Activated CD8-positive, alpha-beta memory T cell treated with anti-CD3 and anti-CD28 coated beads, Interleukin-2, amount 10 ng/mL, durations not matched to agents 7 days and 5 days (primary cell): ENCODE measurements at places on chromosomes 4 and X. TPM values are rescaled to one million over a fixed set of nuclear protein-coding genes. Genes with fewer than 3 reads are reported as not detected.

SRPK3 gene
- total RNA-seq: not detected

NXF2 gene
- total RNA-seq: not detected

- no peak overlapping the region for H3K27ac ChIP-seq
- H3K36me3 ChIP-seq: no peaks in the 10 kb centered on the region
- peaks cover 34% of the 10 kb centered on the region for H3K4me1 ChIP-seq
- H3K27me3 ChIP-seq: no peaks in the 10 kb centered on the region
- no peak overlapping the region for H3K4me3 ChIP-seq
Measured at GRCh38 chrX:53284684-53285447, 3.5 kb upstream of the IQSEC2 start.

DNA sequence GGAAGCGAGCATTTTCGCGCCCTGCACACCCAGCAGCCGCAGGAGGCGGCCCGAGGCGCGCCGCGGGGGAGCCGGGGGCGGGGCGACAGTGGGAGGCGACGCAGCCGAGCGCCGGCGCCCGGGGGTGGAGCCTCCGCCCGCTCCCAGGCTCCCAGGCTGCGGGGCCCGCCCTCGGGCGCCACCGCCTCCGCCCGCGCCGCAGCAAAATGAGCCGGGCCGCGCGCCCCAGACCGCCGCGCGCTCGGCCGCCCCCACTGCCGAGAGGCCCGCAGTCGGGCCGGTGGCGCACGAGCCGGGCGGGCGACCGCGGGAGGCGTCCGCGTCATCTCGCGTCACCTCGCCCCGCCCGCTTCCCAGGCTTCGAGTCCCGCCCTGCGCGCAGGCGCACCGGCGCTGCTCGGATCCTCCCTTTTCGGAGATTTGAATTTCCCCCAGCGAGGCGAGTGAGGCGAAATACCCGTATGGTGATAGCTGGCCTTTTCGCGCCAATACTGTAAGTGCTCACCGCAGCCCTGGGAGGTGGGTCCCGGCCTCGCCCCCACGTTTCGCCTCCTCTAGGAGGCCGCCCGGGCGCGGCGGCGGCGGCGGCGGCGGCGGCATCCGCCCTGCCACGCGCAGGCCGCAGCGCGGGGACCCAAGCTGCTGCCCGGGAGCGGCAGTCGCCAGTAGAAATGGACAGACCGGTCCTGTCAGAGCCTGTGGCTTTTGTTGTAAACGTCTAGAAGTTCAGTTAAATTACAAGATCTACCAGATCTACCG lies at the start of gene TMEM187:
TSS of gene TMEM187 (plus strand) at position 387 of the 759 bp plus-strand sequence. CDS start 9,309 bp downstream, outside the sequence.
- H3K27ac ChIP-seq: peak within 1 kb of the TSS; percentile 100
- no peaks in the 10 kb centered on the region for H3K27me3 ChIP-seq

- no peaks in the 10 kb centered on the region for H3K36me3 ChIP-seq
- no peak overlapping the region for H3K4me3 ChIP-seq
Measured at GRCh38 chrX:105697984-105698781, 124.2 kb upstream of the NRK start.

DNA sequence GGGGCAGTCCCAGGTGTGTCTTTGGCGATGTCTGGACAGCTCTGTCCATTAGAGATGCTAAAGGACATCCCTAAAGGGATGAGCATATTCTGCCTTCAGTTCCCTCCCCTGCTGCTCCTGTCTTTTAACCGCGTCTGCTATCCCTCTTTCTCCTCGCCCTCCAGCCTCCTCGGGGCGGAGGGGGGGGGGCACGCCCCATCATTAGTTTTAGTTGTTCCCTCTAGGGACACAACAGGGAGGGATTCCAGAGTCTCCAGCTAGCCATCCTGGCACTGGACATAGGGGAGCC lies 1.1 kb downstream of the MSL3 start:
- peaks cover 20% of the 10 kb centered on the region for H3K27me3 ChIP-seq
- peak overlapping the region; percentile 97 for H3K27ac ChIP-seq
- H3K4me3 ChIP-seq: peak overlapping the region; percentile 84
- H3K36me3 ChIP-seq: peaks cover 28% of the 10 kb centered on the region
- no peak for DNase-seq
